Activated CD8-positive, alpha-beta memory T cell treated with anti-CD3 and anti-CD28 coated beads for 4 hours (primary cell): ENCODE measurements at places on chromosomes 4 and X.

- no peak for DNase-seq
Observed at GRCh38 chr4:167775375-167775774, 317.0 kb upstream of the ANXA10 start.

DNA sequence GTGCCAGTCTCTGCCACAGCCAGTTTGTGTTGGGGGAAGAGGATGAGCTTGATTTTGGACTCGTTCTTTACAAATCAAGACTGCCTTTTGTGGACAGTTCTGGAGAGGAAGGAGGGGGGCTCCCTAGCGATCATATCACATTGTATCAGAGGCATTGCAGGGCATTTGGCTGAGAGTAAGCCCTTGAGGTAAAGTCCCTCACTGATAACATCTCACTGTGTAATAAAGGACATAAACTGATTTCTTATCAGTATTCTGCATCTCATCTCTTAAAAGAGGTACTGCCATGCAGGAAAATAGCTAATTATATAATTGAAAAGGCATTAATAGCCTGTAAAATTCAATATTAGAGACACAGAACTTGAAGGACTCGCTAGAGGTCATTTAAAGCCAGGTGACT lies 6.1 kb upstream of the IGFBP7 start:
- no peak for DNase-seq

- DNase-seq: no peak
Observed at GRCh38 chr4:27807207-27807606, 946.6 kb downstream of the STIM2 start.

- DNase-seq: no peak
Observed at GRCh38 chrX:65679071-65679540, 11.7 kb downstream of the MSN start.

DNA sequence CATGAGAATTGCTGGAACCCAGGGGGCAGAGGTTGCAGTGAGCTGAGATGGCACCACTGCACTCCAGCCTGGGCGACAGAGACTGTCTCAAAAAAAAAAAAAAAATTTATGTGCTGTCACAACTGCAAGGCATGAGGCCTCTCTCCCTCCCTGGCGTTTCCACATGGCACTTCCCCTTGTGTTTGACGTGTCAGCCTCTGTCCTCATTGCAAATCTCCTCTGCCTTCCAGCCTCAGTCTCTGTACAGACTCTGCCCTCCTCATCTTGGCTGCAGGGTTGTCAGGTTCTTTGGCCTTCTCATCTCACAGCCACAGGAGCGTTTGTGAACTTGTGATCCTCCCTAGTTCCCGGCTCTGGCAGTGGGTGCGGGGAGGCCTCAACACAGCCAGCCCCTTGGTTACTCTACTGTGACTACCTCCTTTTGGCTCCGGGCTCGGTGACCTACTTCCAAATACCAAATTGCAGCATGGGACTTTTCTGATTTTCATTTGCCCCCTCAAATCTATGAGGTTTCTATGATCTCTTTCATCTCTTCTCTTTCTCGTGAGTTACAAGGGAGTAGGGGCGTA lies 250.0 kb downstream of the CBR4 start:
- no peak for DNase-seq

DNA sequence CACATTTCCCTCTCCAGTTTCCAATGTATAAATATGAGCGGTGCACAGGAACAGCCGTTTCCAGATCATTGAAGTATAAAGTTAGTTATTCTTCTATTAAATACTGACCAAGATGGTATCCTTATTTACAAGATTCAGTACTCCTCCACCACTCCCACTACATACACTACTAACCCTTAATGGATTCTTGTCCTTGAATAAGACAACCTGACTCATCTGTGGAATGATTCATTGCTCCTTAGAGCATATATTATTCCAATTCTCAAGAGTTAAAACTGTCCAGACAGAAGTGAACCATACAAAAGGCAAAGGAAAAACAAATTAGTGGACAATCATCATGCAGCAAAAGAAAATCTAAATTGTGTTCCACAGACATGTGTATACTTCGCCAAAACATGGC lies 373.3 kb downstream of the IDS start:
- DNase-seq: no peak

GRCh38 chr4:167595898-167596297 lies 361.6 kb upstream of the SPOCK3 start:
- no peak for DNase-seq

DNA sequence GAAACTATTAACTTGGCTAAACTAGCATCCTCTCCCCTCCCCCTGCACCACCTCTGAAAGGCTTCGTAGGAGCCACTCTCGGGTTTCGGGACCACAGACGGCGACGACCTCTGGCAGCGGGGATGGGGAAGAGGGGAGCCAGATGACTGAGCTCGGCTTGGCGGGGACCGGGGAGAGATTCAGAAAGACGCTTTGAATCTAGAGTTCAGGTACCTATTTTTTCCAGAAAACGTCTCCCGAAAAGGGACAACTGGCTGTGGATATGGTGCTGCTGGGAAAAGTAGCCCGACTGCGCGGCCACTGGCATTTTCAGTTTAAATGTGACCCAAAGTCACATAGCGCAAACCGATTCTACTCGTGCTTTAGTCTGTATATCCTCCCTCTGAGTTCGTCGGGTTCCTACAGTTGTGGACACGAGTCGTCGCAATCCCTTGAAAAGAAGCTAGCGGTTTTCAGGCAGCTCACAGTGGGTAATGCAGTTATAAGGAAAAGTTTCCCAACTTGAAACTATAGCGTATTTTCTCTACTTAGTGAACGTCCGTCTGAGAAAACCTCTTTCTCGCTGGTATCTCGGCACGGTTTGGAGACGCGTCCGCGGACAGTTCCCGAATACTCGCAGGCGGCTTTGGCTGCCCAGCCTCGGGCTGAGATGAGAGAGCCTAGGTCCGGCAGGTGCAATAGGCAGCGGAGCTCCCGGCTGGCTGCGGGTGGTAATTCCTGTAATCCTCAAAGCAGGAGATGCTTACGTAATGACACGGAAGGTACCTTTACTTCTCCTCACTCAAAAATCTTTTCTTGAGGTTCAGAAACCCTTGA lies 1.3 kb downstream of the PARM1 start:
- no peak for DNase-seq

DNA sequence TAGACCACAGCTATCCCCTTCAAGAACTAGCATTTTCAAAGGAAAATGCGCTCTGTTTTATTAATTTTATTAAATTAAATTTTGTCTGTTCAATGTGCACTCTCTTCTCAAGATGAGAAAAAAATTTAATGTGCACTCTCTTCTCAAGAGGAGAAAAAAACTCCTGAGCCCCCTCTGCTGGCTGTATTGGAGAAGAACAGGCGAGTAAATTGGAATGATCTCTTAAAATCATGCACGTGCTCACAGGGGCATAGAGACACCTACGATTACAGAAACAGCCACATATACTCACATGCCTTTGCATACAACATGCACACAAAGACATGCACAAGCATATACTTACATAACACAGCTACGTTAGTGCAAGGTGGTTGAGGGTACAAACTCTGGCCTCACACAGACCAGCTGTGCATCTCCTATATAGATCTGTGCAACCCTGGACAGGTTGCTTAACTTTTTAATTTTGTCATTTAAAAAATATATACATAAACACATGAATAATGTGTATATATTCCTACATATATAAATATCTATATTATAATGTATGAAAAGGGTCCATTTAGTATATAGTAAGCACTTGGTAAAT lies 176.2 kb upstream of the CXorf66 start:
- DNase-seq: no peak
